ENCODE measurements at places on chromosomes 5 and 9.

GRCh38 chr9:96209407-96210271 lies 92.3 kb downstream of the HSD17B3 start:
- no peak for DNase-seq

DNA sequence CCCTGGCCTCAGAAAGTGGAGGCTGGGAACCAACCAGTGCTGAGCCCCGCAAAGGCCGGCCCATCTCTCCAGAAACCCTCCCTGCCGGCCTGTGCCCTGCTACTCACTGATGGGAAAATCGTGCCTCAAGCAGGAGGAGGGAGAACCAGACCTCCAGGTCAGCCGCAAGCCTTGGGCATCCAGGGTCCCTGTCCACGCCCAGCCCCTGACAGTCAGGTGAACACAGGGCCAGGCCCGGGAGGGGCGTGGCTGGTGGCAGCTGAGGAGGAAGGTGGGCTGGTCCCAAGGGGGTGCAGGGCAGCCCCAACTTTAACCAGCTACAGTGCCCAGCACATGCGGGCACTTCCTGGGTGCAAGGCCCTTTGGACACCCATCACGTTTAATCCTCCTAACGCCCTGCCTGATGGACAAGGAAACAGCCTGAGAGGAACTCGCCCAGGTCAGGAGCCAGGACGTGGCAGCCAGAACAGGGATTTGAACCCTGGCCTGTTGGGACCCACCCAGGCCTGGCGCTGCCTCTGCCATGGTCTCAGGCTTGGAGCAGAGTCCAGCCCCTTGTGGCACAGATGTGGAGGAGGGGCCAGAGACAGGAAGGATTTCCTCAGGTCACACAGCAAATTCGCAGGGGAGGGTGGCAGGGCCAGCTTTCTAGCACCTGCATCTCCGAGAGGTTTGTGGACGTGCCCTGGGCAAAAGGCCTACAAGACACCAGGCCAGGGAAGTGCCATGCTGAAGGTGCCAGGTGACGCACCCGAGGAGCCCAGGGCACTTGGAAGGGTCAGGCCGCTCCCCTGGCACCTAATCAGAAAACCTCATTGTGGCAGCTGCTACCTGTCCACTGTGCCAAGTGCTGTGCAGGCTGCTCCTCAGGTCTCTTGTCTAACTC lies 4.5 kb downstream of the RALGDS start:
- DNase-seq: no peak

DNA sequence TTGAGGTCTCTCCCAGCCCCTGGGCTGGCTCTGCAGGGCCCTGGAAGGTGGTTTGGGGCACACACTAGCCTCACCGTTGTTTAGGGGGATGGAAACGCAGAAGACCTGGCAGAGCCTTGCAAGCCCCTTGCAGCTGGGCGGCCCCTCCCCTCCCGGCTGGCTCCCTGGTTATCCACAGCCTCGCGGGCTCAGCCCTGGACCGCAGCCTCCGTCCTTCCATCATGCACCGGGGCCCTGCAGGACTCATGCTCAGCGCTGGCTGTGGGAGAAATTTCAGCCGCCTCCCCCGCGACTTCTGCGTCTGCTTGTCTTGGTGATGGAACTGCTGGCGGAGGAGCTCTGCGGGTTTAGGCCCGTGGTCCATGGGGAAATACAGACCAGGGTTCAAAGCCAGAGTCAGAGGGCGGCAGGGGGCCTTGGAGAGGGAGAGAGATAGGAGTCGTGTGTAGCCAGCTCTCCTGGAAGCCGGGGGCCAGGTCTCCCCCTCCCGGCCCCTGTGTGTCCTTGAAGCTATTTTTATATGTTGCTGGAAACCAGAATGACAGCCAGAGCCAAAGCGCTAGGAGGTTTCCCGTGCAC lies 75.8 kb upstream of the IER5L start:
- DNase-seq: no peak

DNA sequence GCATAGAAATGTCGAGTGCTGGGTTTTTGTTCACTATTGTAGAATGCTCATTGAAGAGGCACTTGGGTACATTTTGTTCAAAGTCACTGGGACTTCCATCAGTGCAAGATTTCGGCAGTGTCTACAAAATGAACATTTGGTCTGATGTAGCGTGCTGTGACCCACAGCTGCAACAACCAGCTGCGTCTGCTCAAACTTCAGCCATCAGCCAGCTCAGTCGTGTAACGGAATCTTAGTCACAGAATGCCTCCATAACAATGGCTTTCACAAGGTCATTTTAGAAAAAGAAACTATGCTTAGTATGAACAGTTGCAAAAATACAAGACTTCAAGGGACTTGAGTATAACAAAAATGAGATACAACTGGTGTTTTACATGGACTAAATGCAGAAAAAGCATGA lies 828.1 kb upstream of the GRAMD2B start:
- no peak for DNase-seq

DNA sequence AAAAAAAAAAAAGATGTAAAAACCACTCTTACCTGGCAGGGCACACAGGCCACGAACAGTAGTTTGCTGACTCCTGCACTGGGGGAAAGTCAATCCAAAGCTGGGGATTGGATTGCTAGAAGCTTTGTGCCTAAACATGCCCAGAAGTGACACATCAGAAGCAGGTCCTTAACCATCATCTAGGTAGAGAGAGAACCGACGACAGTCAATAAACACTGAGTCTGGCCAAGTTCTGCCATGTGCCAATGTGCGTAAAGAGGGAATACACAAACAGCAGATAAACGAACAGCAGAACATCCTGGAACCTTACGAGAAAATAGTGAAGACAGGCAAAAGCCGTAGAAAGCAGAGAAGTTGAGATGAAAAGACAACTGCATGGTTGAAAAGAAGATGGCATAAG lies 14.9 kb downstream of the SFXN1 start:
- DNase-seq: no peak

GRCh38 chr9:105313238-105313637 lies 68.8 kb downstream of the SLC44A1 start:
- no peak for DNase-seq

DNA sequence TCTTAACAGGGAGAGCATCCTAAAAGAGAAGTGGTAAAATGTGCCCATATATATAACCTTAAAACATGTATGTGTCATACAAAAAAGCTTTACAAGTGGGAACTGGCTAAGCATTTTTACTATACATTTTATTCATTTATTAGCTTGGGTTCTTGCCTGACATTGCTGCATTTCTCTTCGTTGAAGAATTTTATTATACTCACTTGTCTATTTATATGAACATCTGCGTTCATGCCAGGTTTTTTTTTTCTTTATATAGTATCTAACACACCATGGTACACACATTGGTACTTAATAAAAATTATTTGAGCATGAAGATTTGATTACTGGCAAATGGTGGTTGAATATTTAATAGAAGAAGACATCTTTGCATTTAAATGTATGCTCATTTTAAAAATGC lies 492.3 kb downstream of the SPATA31D1 start:
- no peak for DNase-seq

DNA sequence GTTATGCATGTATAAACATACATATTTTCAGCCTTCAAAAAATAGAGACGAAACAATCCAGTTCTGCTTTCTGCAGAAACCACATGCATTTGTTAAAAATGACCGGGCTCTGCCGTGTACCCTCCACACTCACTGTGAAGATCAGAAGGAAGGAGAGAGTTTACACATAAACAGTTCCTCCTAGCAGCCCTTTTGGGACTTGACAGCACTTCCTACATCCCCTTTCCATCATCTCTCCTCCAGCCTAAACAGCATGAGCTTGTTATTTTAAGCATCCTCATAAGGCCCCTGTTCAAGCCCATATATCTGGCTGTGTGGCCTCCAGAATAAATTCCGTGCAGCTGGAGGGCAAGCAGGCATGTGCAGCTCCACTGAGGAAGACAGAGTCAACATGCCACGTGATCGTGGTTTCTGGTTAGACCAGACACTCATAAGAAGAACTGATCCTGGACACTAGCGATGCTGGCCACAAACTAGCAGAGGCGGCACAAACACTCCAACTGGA lies 42.2 kb downstream of the NIPAL4 start:
- DNase-seq: no peak

DNA sequence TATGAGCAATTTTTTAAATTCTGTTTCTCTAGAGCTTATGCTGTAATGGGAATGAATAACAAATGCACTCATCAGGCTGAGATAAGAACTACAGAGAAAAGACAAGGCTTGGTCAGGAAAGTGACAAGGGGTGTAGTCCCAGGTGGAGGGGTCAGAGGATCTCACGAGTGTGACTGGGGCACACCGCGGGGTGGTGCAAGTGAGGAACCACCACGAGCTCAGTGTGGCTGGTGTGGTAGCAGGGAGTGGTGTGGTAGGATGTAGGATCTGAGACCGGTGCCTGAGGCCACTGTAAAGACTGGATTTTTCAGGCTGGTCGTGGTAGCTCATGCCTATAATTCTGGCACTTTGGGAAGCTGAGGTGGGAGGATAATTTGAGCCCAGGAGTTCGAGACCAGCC lies 9.0 kb downstream of the ANXA6 start:
- DNase-seq: no peak

DNA sequence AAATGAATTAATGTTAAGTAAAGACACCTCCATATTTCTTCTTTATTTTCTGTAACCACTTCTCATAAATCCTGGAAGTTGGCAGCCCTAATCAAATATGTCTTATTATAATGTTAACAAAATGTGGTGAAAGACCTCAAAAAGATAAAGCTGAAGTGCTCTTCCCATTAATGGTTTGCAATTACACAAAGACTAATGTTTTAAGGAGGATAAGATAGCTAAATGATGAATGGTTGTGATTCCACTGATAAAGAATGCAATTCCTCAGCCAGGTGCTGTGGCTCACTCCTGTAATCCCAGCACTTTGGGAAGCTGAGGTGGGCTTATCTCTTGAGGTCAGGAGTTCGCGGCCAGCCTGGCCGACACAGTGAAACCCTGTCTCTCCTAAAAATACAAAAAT lies 125.8 kb upstream of the SNX2 start:
- no peak for DNase-seq

DNA sequence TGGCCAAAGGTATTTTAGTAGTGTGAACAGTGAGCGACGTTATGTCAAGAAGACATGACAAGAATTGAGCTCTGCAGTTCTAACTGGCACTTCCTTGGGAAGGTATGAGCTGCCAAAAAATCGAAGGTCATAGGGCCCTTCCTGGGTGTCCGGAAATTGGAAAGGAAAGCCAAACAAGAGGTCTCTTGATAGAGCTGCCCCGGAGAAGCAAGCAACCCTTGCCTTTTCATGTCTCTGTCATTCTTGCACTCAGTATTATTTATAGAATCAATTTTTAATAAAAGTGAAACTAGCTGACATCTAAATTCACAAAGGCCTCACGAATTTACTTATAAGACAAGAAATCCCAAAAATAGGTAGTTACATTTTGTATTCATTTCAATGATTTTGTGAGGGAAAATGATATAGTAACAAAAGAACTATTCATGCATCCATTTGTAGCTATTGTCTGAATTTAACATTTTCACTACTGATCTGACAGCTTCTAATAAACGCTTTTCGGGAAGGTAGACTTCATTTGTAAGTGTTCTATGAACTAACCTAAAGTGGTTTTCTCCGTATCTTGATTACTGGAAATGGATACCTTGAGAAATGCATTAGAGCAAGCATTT lies 113.8 kb upstream of the VCAN start:
- no peak for DNase-seq

DNA sequence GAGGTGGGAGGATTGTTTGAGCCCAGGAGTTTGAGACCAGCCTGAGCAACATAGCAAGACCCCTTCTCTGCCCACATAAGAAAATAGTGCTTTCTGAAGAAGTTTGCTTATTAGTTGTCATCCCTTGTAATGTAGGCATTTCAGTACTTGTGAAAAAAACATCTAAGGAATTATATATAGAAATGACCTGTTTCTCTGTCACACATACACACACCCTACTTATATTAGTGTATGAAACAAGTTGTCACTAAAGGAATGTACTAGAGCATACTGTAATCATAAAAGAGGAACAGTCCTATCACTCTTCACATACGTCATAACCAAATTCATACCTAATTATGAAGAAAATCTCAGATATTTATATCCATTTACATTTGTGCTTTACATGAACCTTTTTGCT lies 122.0 kb downstream of the NIPBL start:
- DNase-seq: no peak

DNA sequence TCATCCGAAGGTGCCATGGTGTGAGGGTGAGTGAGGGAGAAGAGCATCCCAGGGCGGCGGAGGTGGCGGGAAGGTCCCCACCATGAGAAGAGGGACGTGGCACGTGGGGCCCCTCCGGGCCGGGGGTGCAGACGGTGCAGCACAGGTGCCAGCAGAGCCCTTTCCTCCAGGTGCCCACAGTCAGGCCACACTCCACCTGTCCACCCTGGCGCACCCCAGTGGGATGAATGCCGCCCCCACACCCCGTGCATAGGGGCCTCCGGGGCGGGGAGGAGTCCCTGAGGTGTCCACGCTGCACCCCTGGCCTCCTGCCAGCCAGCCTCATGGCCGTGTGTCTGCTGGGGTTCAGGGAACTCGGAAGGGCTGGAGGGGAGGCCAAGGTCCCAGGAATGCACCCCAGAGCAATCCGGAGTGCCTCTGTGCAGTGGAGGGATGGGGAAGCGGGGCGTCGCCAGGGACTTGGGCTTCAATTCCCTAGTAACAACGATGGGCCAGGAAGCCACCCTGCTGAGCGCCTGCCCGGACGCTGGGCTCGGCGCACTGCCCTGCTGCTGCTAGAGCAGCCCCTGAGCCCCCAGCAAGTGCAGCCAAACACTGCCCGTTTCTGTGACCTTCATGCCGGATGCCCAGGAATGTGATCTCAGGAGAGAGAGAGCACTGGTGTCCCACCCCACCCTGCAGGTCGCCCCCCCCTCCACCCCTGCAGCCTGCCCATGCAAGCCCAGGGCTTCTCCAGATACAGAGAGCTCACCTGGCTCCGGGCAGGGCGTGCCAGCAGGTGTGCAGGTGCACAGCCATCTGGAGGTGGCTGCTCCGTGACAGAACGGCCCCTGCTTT lies 8.8 kb upstream of the NACC2 start:
- no peak for DNase-seq

DNA sequence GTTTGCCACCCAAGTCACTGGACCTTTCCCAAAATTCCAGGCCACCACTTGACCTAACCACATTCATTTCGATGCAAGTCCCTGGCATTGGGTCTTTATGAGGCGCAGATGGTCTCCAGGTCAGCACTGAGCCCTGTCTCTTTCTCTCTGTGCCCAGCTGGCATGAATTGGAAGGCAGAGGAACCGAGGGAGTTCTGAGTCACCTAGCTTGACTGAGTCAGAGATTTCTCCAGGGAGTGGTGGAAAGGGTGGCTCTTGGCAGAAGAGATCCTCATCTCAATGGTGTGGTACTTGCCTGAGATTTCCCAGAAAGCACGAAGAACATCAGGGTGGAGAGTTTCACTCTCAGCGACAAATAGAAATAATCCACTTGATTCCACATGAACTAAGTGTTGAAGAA lies 43.8 kb downstream of the WDR36 start:
- no peak for DNase-seq

DNA sequence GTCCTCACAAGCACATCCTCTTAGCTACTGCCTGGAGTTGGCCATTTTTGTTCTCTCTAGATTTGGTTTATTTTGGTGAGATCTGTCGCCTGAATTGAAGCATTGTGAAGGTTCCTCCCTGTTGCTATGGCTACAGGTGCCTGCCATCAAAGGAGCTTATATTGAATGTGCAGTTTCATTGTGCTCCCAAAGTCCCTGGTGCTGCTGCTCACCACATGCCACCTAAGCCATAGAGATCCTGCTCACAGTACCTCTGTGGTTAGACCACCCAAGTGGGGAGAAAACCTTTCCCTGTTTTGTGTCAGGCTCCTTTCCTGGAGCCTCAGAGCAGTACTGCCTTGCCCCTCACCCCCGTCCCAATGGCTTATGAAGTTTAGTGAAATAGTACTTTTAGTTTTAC lies 383.4 kb downstream of the TMEM38B start:
- DNase-seq: no peak
